T-helper 2 cell treated with Interferon-gamma antibody and Interleukin-4, amounts not matched to agents 5 μg/mL and 100 μg/mL, for 36 hours (primary cell): ENCODE measurements at places on chromosomes 13 and 19.

GRCh38 chr19:30305346-30306060 is 66.7 kb upstream of the ZNF536 start:
- no peak for DNase-seq

GRCh38 chr13:33798023-33798422 is 19.9 kb upstream of the RFC3 start:
- no peak for DNase-seq

DNA sequence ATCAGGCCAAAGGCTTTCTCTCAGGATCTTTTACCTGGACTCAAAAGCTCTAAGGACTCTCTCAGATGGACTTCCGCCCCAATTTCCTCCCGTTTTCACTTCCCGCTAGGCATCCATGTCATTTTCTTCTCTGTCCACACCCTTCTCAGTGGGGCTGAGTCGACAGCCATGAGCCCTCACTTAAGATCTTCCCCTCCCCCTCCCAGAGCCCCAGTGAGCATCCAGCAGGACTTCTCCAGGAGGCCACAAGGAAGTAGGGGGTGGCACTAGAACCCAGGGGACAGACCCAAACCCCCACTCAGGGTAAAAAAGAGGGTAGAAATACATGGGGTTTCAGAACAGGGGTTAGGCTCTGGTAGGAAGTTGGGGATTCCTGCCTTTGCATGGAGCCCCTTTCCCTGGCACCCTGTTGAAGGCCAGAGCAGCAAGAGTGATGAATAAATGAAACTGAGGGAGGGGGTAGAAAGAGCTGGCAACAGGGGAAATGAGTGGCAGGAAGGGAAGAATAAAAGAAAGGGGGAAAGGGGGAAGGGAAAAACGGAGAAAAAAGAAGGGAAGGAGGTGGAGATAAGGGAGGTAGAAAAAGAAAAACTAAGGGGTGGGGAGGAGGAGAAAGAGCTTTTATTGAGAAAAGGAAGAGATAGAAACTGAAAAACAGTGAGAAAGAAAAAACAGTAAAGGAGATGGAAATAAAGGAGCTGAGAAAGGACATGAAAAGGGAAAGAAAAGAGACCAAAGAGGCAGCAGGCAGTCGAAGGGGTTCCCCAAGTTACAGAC is 42.3 kb downstream of the DEDD2 start:
- no peak for DNase-seq

DNA sequence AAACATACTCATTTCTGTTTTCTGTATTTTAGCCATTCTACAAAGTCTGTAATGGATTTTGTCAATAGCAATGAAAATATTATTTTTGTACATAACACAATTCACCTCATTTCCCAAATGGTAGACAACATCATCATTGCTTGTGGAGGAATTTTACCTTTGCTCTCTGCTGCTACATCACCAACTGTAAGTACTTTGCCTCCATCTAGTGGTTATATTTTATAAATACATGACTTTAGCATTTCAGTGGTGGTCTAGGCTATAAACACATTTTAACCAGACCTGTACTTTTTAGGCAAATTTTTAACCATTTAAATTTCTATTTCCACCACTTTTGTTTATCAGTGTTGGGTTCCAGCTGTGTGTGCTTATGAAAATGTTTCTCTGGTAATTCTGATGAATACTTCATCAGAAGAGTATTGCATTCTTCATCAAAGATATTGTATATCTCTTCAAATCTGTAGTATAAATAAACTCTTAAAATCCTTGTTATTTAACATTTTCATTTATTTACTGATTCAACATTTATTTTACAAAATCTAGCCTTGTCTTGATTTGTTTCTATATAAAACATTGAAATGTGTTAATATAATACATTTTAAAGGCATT is 222.4 kb downstream of the NBEA start:
- DNase-seq = no peak

DNA sequence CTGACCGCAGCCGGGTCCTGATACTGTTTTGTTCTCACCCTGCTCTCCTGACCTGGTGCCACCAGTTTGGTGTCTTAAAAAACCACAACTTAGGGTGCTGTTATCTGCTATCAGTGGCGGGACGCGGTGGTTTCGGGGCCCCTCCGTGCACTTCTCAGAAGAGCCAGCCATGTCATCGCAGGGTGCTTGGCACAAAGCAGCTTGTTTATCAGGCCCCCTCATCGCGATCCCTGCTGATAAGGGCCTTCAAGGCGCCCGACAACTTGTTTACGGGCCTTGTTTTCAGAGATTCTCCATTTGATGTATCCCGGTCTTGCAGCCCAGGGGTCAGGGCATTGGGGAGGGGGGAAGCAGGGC is 58.1 kb upstream of the KLF2 start:
- peak; percentile 68 for DNase-seq

DNA sequence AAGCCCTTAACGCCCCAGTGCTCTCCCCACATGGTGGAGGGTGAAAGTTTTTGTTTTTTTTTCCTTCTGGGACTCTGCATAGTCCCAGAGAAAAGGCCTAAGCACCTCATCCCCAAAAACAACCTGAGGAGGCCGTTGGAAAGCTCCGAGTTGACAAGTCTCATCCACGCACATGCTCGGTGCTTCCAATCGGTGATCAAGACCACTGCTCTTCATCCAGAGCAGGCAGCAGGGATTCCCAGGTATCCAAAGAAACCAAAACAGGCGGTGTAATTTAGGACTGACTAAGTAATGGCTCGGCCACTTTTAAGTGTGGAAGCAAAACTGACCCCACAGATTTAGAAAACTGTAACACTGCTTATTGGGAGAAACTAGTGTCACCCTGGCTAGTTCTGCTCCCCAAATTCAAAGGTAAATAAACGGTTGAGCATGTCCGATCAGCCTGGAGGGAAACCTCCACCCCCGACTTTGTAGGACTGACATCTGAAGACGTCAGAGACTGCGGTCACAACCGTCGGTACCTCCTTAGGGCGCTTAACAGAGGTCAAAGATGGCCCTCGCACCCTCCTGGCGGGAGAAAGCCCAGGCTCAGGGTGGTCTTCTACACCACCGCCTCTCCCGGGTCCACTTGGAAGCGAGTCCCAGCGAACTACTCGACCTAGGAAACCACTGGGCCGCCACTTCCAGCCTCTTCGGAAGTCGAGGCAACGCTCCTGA is 997 bp upstream of the ZNF446 start:
- DNase-seq = no peak

DNA sequence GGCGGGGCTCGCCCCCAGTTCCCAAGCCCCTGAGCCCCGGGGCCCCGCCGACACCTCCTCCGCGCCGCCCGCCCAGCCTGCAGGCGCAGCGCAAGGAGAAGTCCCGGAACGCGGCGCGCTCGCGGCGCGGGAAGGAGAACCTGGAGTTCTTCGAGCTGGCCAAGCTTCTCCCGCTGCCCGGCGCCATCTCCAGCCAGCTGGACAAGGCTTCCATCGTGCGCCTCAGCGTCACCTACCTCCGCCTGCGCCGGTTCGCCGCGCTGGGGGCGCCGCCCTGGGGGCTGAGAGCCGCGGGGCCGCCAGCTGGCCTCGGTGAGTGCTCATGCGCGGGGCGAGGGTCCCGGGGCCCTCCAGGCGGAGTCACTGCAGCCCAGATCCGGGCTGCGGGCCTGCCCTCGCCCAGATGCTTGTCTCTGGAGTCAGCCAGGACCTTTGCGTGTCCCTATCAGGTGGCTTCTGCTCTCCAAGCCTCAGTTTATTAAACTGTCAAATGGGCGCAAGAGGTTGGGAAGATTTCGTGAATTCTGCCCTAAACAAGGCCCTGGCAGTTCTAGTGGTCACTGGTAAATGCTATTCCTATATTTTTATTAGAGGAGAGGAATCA is 2.0 kb downstream of the NPAS1 start:
- DNase-seq = no peak

DNA sequence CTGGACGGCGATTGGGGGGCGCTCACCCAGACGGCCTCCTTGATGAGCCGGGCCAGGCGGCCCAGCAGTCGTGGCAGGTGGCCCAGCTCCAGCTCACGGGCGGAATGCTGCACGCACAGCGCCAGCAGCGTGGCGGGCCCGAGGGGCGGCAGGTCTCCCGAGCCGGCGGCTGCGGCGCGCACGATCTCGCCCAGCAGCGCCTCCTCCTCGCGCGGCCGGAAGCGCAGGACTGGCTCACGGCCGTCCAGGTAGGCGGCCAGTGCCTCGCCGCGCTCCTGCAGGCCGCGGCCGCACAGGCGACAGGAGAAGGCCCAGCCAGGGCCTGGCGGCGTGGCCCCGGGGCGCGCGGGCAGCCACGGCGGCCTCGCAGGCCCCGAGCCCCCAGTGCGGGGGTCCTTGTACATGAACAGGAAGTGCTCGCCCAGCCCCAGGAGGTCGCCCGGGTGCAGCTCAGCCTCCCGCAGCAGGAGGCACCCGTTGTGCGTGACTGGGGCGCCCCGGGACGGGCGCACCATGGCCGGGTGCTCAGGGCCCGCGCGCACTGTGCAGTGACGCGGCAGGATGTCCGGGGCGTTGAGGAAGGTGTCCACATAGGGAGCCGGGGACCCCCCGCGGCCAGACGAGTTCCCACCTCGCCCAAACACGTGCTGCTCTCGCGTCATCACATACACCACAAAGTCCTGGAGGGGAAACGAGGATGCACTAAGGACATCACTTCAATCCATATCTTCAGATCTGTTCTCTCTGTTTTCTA is 9.6 kb upstream of the MAMSTR start:
- DNase-seq = no peak

- DNase-seq = no peak
These were observed 16.7 kb downstream of the ZNF556 start for GRCh38 chr19:2883686-2884439.

DNA sequence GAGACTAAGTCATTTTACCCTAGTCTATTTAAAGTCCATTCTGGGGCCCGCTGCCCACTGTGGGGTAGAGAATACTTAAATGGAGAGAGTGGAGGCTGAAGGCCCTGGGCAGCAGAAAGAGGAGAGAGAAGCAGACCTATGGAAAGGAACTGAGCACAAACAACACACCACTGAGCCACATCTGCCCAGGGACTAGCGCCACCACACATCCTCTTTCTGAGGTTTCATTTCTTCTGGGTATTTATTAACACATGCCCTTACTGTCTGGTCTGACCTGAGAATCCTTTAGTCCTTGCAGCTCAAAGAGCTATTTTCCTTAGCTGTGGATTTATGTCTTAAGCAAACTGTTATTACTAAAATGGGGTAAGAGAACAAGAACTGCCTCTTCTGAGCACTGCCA is 154.0 kb downstream of the NALCN start:
- no peak for DNase-seq

- DNase-seq = no peak
These were observed 28.3 kb downstream of the INSR start for GRCh38 chr19:7265963-7266362.

DNA sequence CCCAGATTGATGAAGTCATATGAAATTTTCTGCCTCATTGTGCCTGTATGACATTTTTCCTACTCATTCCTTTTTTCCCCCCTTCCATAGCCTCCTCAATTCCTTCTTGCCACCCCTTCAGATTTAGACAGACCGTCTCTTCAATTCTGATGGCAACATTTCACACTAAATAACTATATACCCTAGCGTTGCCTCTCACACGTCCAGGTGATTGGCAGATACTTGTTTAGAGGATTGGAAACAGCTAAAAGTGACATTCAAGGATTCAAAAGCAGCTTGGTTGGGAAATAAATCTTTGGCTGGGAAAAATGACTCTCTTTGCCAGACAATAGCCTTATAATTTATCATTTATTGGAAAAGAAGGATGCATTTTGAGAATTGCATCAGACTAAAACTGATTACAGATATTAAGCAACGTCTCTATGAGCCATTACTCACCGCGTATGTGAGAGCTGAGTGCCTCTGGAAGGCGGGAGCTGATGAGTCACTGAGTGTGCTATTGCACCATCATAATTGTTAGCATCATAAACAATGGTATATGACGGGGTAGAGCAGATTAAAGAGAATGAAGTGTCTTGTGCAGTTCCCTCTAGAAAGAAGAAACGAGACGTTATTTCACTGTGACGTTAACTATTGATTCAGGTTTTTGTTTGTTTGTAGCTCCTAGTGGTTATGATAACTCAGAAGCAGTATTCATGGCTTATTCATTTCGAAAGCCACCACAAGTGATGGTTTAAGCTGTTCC is 61.1 kb upstream of the FAM216B start:
- DNase-seq = peak; percentile 13

DNA sequence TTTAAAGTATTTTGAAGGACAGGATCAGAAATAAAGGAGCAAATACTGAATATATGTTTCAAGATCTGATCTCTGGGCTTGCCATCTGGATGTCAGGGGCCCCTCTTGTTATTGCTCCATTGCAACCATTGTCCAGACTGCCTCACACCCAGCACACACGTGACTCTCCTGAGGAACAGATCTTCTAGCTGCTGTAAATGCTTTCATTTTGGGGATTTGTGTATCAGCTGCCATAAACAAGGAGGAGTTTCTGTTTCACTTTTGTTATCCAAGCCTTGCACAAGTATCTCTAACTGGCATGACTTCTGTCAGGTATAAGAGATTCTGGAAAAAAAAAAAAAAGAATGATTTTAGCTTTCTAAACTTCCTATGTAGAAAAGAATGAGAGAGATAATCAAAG is 1624.1 kb upstream of the PRR20A start:
- no peak for DNase-seq

DNA sequence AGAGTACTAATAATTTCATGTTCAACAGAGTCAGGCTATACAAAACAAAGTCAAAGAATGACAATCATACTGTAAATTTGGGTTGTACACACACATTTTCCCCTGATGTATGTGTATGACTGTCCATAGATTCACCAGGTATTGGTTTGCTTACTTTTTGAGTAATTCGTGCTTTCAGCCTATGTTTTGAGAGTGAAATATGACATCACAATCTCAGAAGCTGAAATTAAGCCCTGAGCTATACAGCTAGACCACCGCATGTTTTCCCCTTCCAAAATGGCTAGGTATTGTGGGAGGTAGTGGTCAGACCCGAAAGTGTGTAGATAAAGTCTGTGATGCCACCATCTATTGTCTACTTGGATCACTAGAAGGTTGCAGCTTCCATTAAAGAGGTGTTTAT is 102.8 kb downstream of the KATNAL1 start:
- DNase-seq = peak; percentile 15
